Liver (tissue), 10 donors: ENCODE measurements at places on chromosomes 5 and 9. TPM values are rescaled to one million over a fixed set of nuclear protein-coding genes. Genes with fewer than 3 reads are reported as not detected.

- peaks cover 2% of the 10 kb centered on the region for H3K27me3 ChIP-seq
- no peaks in the 10 kb centered on the region for H3K4me1 ChIP-seq
- DNase-seq, result no peak
- no peak overlapping the region for H3K4me3 ChIP-seq
Observed at GRCh38 chr9:116868201-116868600, 181.1 kb downstream of the TRIM32 start.

DNA sequence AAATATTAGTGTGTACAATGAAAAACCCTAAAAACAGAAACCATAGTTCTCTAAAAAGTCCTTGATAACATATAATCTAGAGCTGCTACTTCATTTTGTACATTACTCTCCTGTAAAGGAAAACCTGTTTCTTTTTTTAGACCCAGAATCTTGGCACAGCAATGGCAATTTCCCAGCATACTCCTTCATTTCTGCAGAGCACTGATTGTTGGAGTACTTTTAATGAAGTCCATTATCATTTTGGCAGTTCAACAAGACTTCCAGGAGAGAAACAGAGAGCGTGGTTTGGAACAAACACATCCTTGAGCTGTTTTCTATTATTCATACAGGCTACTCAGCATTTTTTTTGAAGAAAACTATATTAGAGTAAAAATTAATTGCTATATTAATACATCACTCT lies 22.7 kb upstream of the MROH2B start:
- no peak overlapping the region for H3K27ac ChIP-seq
- DNase-seq, result no peak
- H3K27me3 ChIP-seq, result no peaks in the 10 kb centered on the region
- H3K36me3 ChIP-seq, result no peaks in the 10 kb centered on the region

DNA sequence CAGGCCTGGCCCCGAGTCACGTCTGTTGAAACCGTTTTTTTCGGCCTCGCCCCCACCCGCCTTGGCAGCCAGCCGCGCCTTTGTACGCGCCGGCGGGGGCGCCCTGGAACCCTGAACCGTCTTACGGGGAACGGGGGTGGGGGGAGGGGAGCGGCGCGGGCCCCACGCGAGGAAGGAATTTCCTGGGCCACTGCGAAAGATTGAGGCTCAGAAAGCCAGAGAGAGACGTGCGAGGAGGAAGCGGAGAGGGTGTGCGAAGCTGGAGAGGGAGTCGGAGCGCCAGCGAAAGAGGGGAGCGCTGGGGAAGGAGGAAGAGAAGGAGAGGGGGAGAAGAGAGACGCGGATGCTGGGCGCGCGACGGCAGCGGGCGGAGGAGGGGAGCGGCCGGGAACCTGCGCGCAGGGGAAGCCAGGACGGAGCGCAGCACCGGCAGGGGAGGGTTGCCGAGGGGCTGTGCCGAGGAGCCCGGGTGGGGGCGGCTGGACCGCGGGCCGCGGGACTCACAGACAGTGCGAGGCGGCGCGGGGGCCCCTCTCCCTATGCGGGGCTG lies 4.6 kb upstream of the PRDM12 start:
- peaks cover 3% of the 10 kb centered on the region for H3K27me3 ChIP-seq
- no peak overlapping the region for H3K4me3 ChIP-seq
- H3K4me1 ChIP-seq, result peaks cover 21% of the 10 kb centered on the region
- no peaks in the 10 kb centered on the region for H3K36me3 ChIP-seq

GRCh38 chr5:117255211-117256027 lies 680.8 kb upstream of the SEMA6A start:
- H3K4me3 ChIP-seq, result no peak overlapping the region
- DNase-seq, result no peak
- H3K27ac ChIP-seq, result no peak overlapping the region
- H3K4me1 ChIP-seq, result peaks cover 1% of the 10 kb centered on the region
- H3K27me3 ChIP-seq, result no peaks in the 10 kb centered on the region
- H3K36me3 ChIP-seq, result no peaks in the 10 kb centered on the region

GRCh38 chr9:25207402-25208195 lies 470.6 kb downstream of the TUSC1 start:
- no peaks in the 10 kb centered on the region for H3K27me3 ChIP-seq
- no peak overlapping the region for H3K27ac ChIP-seq
- no peaks in the 10 kb centered on the region for H3K36me3 ChIP-seq
- DNase-seq, result no peak

DNA sequence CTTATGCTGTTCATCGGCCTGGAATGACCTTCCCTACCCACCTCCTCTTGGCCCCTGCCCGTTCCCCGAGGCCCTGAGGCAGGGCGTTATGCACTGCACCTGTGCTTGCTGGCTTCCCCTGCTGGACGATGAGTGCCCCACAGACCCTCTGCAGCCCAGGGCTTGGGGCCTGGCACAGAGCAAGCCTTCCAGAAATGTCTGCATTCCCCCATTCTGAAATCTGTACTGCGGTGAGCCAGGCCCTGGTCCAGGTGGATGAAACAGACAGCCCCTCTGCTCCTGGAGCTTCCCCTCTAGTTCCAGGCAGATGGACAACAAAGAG lies 35.0 kb downstream of the UNC5A start:
- H3K27ac ChIP-seq, result no peak overlapping the region
- H3K36me3 ChIP-seq, result no peaks in the 10 kb centered on the region
- no peak for DNase-seq
- H3K4me1 ChIP-seq, result no peaks in the 10 kb centered on the region

DNA sequence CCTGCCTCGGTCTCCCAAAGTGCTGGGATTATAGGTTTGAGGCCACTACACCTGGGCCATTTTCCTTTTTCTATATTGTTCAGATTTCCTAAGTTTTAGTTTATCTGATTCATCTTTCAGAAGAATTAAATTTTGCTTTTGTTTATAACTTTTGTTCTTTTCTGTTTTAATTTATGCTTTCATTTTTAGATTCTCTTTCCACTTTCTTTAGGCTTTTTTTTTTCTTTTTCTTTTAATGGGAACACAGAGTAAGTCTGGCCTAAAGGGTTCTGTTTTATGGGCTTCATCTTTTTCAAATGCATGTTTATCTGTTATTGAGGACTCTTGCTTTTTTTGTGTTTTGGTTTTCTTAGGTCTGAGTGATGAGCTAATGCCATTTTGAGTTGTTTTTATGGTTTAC lies 42.1 kb downstream of the SNX30 start:
- H3K27me3 ChIP-seq, result no peaks in the 10 kb centered on the region
- H3K4me3 ChIP-seq, result no peak overlapping the region
- H3K27ac ChIP-seq, result no peak overlapping the region
- no peaks in the 10 kb centered on the region for H3K36me3 ChIP-seq

Gene TPPP
- total RNA-seq, result 2.1 TPM

Gene B4GALT1
- 27.3 TPM for total RNA-seq
